ENCODE measurements at places on chromosomes 6 and 20. TPM values are rescaled to one million over a fixed set of nuclear protein-coding genes. Genes with fewer than 3 reads are reported as not detected.

DNA sequence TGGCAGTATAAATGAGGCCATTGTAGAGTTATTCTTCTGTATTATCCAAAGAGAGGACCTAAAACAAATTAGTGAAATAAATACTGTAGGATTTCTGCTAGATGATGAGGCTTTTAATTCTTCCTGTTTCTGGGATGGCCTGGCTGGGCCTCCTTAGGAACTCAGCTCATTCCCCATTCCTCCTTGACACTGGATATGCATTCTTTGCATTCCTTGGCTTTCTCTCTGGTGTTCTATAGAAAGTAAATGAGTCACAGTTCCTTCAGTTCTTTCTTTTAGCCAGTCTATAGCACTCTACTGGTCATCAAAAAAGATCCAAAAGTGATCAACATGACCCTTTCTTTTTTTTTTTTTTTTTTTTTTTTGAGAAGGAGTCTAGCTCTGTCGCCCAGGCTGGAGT is 8.6 kb downstream of the OR10C1 start:
- DNase-seq, result no peak

DNA sequence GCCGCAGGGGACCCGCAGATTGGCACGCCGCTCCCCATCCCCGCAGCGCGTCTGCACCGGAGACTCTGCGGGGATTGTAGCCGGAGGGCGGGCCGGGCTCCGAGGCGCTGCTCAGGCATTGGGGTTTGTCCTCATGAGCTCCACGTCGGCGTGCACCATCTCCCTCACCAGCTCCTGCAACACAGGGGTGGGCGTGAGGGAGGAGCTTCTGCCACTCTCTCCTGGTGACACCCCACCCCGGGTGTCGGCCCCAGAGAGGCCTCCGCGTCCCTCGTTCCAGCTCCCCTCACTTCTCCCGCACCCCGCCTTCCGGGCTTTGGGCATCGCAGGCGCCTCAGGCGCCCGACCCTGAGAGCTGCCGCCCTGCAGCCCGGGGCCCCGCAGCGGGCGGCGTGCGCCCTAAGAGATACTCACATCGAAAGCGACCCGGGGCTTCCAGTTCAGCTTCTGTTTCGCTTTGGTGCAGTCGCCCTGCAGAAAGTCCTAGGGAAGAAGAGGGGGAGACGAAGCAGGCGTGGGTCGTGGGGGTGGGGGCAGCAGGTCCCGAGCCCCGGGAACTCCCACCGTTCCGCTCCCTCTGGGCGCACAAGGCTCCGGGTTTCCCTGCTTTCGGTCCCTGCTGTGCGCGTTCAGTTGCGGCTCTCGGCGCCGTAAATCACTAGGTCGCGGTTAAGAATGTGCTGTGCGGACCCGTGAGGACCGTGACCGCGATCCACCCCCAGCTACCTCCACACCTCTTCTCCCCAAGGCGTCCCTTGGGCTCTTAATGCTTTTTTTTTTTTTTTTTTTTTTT is 14.5 kb downstream of the FOXC1 start:
- no peak for DNase-seq

GRCh38 chr20:23653400-23653938 is 15.7 kb upstream of the CST3 start:
- DNase-seq, result no peak

GRCh38 chr20:58808271-58809046 is 42.2 kb downstream of the GNAS-AS1 start:
- DNase-seq, result no peak

- DNase-seq, result no peak
These were observed 5.7 kb downstream of the MAP3K7 start for GRCh38 chr6:90581146-90581545.

DNA sequence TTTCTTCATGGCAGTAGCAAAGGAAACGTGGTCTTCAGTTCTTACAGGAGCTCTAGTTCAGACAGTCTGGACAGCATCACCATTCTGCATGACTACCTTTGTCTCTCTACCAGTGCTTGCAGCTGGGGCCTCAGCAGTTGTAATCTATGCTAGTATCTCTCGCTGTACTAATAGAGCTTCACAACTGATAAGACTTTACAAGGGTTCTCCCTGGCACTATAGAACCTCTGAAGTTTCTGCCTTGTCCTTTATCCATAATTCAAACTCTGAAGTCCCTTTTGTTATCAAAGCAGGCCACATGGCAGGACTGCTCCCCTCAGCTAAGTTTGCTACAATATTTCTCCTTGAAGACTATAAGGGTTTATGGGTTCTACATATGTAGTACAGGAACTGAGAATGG is 842.1 kb upstream of the ADGRB3 start:
- peak; percentile 11 for DNase-seq

DNA sequence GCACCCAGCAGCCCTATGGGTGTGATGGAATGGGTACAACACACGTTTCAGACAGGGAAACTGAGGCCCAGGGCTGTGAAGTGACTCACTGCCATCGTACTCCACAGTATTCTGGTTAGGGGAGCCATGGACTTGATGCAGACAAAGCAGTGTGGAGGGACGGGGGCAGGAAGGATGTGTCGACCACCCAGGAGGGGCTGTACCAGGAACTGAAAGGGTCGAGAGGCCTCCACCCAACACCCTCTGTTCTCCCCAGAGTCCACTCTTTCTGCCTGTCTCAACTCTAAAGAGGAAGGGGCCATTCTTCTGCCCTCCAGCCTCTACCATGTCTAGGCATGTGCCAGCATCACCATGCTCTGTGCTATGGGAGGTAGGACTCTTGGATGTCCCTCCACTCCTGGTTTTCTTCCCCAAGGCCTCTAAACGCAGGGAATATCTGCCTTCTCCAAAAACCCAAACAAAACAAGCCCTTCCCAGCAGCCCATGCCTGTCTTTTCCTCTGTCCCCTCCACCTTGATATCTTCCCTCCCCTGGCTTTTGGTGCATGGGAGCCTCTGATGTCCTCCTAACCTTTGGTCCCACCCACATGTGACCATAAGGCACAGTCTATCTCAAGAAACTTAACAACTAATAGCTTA is 7.4 kb downstream of the SLC22A1 start:
- no peak for DNase-seq

- no peak for DNase-seq
These were observed 5.9 kb upstream of the UNC93A start for GRCh38 chr6:167285077-167285770.

DNA sequence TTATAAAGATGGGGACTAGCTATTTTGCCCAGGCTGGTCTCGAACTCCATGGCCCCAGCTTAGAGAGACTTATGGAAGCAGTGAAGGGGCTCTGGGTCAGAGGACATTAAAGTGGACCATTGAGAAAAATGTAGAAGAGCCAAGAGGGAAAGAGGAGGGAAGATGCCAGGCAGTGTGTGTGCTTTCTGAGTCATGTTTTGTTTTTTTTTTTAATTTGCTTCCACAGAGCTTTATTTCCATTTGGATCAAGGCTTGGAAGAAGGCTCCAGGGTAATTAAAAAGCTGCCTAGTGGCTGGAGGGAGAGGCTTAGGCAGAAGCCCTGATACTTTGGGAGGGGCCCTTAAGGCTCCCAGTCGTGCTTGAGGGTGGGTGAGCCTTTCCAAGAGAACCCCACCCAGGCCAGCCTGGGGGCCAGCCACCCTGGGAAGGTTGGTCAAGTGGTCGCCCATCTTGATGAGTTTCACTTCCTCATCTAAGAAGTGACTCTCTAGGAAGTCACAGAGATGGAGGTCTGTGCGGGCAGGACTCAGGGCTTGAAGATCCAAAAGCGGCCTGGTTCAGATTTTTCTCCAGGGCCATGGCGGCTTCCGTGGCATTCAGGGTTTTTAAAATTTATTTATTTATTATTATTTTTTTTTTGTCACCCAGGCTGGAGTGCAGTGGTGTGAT is 3.0 kb upstream of the ZNF335 start:
- no peak for DNase-seq

DNA sequence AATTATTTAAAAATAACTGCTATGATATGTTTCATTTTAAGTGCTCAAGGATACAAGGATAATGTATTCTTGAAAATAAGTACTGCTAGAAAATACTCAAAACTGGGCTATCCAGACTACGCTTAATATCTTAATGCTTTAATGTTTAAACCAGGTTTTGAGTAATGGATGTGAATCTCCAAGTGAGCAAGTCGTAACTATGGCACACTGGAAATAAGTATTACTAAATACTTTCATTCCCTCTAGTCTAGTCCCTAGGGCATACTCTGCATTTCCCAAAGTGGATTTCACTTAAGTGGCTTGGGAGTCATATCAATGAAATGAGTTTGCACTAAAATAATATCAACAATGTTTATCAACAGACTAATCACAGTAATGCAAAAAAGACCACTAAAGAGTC is 48.1 kb downstream of the HMGCLL1 start:
- DNase-seq, result no peak

DNA sequence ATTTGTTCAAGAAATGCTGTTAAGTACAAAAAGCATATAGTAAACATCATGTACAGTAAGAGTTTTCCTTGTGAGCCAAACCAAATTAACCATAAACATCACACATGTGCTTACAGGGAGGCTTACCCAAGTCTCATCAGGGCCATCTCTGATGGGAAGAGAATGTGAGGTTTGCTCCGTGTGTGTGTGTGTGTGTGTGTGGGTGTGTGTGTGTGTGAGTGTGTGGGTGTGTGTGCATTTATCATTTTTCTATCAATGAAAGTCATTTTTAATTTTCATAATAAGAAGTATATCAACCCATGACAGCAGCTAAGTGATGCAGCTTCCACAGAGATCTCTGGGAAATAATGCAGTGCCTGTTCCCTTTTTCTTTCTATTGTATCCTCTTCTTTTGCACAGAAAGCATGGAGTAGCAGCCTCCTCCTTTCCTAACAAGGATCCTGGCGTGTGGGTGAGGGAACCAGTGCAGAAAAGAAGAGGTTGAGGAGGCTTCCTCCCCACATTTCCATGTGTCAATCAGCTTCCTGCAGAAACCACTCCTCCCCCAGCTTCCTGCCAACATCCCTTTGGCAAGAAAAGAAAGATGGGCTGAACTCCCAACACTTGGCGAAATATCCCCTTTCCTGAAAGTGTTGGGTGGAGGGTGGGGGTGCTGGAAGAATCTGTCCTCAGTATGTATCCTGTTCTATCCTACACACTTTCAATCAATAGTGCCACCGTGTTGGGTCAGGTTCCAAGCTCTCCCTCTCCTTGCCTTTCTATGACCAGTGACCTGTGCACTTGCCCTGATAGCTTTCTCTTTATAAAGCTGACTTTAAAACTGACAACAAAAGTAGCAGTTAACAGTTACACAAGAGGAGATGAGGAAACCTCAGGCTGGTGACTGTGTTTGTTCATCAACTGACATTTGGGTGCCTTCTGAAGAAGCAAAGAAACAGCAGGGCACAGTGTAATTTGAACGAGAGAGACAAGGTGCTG is 251.8 kb upstream of the CITED2 start:
- DNase-seq, result no peak

- DNase-seq, result no peak
These were observed 41.9 kb downstream of the ZFAND3 start for GRCh38 chr6:37861452-37861851.

- DNase-seq, result no peak
These were observed 43.5 kb downstream of the OR2B6 start for GRCh38 chr6:28000351-28001045.

- no peak for DNase-seq
These were observed 198.7 kb upstream of the MYLIP start for GRCh38 chr6:15930207-15930606.

GRCh38 chr20:46330831-46331371 is 22.6 kb upstream of the CDH22 start:
- no peak for DNase-seq

LAMA4 gene
- 1.1 TPM for total RNA-seq

EYS gene
- total RNA-seq, result 0.13 TPM

TSPO2 gene
- not detected for total RNA-seq

SPATS1 gene
- total RNA-seq, result not detected

SYTL3 gene
- total RNA-seq, result 0.11 TPM

DEFB124 gene
- total RNA-seq, result not detected

IL20RA gene
- total RNA-seq, result not detected

GJA1 gene
- 0.67 TPM for total RNA-seq

Measured in K562 (cell line).